ENCODE measurements at places on chromosomes 1 and 21.
A peak's percentile ranks its signal among the peaks of the same experiment; 100 is the strongest.

DNA sequence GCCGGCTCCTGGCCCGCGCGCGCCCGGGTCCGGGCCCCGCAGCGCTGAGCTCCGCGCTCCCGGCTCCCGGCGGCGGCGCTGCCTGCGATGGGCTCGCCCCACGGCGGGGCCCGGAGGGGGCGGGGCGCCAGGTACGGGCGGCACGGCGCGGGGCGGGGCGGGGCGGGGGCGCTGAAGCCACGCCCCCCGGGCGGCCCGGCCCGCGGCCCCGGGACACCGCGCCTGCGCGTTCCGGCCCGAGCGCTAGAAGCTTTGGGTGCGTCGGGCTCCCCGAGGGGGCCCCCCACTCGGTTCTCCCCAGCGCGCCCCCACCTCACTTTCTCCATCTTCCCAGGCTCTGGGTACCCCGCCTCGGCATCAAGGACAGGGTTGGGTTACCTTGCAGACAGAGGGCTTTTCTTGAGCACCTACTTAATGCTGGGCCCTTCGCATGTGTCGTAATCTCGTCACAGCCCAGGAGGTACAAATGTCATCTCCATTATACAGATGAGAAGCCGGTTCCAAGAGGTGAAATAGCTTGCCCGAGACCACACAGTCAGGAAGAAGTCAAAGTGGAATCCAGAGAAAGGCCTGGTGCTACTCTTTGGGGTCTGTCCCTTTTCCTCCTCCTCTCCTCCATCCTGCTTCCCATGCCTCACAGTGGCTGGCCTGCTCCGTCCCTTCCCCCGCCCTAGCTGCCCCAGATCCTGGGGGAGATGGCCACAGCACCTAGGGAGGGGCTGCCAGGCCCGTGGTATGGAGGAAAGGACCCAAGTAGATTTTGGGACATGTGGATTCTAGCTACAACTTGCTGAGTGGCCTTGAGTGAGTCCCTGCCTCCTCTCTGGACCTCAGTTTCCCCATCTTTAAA is 46.5 kb downstream of the RAP1GAP start:
- DNase-seq: no peak

GRCh38 chr1:30316056-30316455 is 407.3 kb downstream of the MATN1 start:
- no peak for DNase-seq

- DNase-seq: no peak
Observed at GRCh38 chr21:33732038-33732437, 89.7 kb downstream of the ITSN1 start.

- no peak for DNase-seq
Observed at GRCh38 chr1:94843430-94843829, 23.3 kb downstream of the SLC44A3 start.

DNA sequence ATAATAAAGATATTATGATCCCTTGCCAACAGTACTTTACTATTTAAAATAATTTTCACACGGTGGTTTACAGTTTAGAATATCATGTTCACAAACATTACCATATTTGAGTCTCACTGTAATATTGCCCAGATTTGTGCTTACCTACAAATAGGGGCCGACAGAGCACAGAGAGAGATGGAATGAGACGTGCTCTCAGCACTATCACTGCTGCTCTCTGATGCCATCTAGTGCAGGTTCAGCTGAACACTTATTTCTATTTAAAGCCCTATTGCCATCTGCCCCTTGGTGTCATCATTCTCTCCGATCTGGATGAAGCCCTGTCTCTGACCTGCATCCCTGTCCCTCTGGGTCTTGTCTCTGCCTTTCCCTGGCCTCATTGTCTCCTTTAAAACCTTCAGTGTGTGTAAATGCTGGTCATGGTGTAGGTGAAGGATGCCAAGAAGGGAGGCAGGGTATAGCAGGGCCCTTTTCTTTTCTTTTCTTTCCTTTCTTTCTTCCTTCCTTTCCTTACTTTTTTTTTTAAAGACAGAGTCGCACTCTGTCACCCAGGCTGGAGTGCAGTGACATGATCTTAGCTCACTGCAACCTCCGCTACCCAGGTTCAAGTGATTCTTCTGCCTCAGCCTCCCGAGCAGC is 6.9 kb upstream of the GPATCH4 start:
- no peak for DNase-seq

DNA sequence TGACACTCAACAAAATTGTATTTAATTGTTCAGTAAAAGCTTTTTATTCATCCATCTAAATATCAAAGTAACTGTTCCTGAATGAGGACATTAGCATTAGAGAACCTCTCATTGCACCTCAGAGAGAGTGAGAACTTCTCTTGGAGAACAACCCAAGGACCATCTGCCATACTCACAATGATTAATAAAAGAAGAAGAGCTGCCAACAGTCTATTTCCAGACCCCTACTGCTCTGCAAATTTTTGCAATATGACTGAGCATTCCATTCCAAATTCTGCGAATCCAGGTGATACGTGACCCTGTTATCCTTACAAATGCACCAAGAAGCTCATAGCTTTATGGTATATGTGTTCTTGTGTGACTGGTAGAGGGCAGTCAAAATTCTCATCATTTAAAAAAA is 422.5 kb downstream of the NEGR1 start:
- DNase-seq: no peak

DNA sequence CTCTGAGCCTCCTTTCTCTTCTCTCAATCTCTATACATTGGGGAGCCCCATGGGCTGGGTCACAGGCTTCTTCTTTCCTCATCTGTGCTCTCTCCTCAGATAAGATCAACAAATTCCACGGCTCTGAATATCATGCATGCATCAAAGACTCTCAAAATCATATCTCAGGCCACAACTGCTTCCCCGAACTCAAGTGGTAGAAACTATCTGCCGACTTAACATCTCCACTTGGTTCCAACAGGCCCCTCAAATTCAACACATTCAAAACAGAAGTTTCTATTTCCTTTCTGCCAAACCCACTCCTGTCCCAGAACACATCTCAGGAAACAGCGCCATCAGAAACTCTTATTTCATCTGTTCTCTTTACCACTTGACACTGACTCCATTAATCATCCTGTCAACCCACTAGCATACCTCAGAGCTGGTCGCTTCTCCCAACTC is 16.7 kb downstream of the DDX59 start:
- no peak for DNase-seq

DNA sequence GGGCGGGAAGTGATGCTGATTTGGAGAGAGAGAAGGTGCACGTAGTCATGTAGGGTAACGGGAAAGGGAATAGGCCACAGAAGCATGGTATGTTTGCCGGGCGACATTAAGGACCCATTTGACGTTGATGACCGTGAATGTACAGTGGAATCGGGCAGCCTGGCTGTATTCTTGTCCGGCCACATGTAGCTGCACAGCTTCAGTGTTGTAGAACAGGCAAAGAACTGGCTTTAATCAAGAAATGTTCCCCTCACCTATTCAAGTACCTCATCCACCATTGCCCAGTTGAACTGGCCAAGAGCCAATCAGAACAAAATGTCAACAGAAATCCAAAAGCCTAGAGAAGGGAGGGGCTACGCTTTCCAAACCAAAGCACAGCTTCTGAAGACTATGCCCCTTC is 104.8 kb downstream of the DHRS3 start:
- DNase-seq: no peak

DNA sequence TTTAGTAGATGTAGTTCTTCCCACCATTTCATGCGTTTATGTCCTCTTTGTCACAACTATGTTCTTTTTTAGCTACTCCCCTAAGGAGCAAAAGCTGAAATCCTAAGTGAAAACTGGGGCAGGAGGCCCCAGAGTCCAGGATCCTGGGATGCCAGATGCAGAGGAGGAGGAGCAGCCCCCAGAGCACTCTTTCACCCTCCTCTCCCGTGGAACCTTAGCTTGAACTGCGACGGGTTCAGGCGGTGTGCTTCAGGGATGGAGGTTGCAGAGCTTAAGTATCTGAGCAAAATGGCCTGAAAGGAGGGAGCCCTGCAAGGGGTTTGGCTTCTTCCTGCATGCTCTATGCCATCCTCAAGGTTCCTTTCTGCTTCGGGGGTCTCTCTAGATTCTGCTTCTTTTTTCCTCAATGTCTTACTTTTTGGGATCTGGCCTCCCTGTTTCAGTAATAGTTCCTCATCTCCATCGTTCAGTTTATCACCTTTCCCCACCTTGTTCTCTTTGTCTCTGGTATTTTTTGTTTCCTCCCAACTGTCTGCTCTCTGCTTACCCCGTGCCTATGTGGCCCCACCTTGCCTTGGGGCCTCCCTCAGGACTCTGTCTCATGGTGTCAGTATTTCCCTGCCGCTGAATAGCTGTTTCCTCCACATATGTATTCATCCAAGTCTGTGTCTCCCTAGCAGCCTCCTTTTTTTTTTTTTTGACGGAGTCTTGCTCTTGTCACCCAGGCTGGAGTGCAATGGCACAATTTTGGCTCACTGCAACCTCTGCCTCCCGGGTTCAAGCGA is 2.7 kb upstream of the NHLH1 start:
- no peak for DNase-seq

DNA sequence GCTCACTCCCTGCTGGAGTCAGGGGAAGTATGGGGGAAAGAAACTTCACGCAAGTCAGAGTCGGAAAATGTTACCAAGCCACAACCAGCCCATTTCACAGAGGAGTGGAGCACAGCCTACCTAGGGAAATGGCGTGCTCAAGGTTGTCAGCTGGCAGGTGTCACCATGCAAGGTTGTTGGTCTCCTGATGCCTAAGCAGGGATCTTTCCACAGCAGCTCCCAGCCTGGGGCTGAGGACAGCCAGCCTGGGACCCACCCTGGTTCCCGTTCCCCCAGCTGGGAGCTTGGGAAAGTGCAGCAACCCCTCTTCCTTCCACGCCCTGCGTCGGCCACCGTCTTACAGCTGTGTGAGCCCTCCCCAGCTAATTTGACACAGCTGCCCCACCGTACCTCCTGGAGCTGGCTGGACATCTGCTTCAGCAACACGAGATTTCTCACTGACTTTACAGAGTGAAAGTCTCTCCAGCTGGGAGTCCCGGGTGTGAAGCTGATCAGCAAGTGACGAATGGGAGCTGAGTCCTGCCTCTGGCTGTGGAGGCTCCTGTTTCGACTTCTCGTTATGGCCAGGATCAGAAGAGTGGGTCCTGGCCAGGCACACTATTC is 224.6 kb upstream of the RAB4A start:
- no peak for DNase-seq

DNA sequence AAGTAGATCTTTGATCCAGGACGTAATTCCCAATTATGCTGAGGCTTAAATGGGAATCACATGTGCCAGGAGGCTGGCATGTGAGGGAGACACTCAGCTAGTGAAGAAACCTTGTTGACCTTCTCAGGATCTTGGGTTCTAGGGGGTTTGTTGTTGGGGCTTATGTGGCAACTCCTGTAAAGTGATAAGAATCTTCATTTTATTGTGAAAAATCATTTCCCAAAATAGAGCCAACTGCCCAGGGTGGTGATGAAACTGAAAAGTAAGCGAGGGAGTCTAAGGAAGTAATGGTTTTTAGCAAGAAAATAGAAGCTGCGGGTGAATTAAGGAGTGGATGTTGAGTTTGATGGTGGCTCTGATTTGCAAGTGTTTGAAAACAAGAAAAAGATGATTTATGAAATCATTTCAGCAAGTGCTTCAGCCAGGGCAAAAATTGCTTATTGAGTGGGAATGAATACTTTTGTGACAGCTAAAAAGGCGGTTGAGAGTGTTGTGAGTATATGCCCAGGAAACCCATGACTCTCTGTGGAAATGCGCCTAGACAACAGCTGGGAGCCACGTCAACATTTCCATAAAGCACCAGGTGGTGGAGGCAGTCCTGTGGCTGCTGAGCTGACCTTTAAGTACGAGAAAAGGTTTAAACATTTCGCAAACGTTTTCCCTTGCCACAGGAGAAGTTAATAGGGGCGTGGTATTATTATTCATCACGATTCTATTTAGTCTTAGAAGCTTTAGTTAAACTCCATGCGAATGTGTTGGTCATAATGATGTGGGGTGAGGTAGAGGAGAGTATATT is 102.7 kb downstream of the HMGB4 start:
- DNase-seq: no peak

- DNase-seq: no peak
Observed at GRCh38 chr1:225772323-225772768, 5.3 kb upstream of the SRP9 start.

- DNase-seq: no peak
Observed at GRCh38 chr1:224761245-224761644, 145.1 kb downstream of the CNIH3 start.

DNA sequence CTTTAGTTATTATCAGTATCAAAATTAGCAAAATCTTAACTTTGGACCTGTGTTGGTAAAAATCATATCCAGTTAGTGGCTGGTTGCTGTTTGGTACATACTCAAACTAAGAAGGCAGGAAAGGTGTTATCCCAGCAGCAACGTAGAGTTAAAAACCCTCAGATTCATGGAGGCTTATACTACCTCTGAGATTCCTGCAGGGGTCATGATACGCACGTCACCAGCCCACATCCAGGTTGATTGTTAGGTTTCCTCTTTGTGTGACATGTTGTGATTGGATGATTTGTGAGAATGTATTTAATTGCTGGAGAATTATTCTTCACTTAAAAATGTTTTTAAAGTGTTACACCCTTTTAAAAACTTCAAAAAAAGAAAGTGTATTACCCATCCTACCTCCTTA is 423.3 kb upstream of the ADGRL2 start:
- no peak for DNase-seq

GRCh38 chr1:54091666-54092065 is 38.3 kb downstream of the TCEANC2 start:
- DNase-seq: no peak

DNA sequence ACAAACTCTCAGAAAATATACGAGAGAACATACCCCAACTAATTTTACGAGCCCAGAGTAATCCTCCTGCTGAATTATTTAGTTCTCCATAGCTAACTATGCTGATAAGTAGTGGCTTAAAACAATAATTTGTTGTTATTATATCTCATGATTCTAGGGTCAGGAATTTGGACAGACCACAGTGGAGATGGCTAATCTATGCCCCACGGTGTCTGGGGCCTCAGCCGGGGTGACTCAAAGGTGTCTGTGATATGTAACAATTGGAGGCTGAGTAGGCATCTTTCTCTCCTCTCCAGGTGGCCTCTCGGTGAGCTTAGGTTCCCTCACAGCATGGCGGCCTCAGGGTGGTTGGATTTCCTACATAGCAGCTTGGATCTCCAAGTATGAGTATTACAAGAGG is 35.4 kb upstream of the FOXO6 start:
- DNase-seq: no peak

GRCh38 chr1:180041582-180041981 is 87.0 kb downstream of the CEP350 start:
- no peak for DNase-seq

DNA sequence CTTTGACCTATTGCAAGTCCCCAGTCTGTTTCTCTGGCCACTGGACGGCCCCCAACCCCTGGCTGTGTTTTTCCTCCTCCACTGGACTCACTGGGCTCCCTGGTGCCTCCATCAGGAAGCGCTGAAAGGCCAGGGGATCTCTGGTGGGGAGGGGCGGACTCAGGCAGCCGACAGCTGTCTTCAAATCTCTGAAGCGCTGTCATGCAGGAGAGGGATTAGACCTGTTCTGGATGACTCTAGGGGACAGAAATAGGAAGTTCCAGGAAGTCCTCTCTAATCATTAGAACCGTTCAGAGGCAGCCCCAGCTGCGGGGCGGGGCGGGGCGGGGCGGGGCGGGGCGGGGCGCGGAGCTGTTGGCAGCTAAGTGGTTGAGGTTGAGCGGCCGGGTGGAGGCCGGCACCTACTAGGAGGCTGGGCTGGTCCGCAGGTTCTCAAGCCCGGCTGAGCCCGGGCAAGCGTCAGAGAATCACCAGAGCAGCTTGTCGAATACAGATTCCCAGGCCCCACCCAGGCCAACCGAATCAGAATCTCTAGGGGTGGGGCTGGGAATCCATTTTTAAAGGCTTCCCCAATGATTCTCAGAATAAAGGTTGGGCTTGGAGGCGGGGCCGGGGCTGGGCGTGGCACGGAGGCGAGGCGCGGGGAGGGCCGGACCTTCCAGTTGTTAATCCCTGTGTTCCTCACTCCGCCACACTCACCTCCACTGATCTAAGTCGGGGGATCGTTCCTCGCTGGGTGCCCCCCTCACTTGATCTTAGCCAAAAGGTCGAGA is 11.4 kb upstream of the PHLDA3 start:
- peak; percentile 66 for DNase-seq
